ENCODE measurements at places on chromosomes 6 and 20.

DNA sequence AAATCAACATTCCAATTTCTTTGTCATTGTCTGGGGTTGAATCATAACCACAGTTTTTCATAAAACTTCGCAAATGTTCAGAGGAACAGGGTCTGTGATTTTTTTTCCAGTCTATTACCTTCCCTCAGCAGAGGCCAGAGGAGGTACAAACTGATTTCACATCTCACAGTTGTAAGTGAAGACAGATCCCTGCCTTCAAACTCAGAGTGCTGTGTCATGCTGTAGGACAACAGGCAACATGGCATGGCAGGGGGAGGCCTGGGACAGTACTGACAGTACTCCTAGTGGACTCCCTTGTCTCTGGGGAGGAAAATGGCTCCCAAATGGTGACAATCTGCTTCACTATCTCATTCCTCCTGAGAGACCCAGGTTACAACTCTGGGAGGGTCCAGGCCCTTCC is 308.6 kb downstream of the CDC5L start:
- DNase-seq: no peak

DNA sequence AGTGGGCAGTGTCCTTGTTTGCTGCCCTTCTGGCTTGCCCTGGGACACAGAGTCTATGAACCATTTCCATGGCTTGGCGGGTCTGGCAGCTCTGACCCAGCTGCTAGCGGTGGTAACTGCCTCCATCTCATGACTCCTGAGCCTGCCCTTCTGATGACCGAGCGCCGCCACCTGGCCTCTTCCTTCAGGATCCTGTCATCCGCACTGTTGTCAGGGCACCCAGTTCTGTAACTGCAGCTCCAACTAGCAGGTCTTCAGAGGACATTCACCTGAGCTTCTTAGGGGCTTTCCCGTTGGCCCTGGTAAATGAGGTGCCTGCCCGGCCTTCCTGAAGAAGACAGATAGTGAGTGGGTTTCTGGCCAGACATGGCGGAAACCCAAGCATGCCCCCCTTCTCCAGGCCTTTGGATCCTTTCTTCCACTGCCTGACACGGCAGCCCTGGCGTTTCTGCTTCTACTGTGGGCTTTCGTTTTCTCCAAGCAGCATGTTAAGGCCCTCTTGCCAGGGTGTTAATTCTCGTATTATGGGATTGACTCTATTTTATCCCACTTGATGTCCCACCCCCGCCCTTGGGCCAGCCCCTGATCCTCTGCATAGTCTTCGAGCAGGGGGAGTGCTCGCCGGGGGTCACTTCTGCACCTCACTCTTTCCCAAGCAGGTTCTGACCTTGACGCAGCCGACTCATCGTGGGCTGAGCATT is 24.7 kb downstream of the PACSIN1 start:
- no peak for DNase-seq

- DNase-seq: no peak
Measured at GRCh38 chr6:167933847-167934246, 63.6 kb upstream of the KIF25 start.

DNA sequence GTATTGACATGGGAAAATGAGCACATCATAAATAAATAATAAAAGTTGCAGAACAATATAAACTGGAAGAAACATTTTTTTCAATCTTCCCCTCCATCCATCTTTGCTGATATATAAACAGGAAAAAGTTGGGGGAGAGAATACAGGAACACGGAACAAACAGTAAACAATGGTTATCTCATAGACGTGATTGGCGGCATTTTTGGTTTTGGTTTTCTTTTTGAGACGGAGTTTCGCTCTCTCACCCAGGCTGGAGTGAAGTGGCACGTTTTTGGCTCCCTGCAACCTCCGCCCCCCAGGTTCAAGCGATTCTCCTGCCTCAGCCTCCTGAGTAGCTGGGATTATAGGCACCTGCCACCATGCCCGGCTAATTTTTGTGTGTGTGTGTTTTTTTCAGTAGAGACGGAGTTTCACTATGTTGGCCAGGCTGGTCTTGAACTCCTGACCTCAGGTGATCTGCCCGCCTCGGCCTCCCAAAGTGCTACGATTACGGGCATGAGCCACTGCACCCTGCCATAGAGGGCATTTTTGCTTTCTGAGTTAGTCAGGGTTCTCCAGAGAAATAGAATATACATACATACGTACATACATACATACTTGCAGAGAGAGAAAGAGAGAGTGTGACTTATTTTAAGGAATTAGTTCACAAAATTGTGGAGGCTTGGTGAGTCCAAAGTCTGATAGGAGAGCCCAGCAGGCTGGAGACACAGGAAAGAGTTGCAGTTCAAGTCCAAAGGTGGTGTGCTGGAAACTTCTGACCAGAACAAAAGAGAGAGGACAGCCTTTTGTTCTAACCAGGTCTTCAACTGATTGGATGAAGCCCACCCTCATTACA is 22.6 kb downstream of the GNL1 start:
- no peak for DNase-seq

DNA sequence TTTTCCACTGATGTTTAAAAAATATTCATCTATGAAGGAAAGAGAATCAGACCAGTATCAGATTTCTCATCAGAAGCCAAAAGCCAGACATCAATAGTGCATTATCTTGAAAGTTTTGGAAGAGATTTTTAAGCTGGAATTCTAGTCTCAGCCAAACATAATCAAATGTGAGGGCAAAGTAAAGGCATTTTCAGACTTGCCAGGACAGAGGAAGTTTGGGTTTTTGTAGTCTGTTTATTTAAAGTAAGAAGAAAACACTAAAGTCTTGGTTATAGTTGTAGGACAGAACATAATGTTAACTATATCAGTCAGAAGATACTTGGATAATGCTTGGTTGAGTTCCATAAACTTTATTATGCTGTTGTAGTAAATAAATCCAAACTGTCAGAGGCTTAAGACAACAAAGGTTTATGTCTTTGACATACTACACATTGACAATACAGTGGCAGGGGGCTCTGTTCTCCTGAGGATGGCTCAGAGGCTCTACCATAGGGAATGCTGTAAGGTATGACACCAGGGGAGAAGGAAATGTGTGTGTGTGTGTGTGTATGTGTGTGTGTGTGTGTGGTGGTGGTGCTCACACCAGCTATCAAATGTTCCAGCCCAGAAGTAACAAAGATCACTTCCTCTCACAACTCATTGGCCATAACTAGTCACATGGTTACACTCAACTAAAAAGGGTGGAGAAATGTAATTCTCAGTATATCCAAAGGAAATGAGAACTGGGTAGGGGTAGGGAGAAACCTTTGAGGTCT is 26.7 kb upstream of the YWHAB start:
- DNase-seq: no peak

DNA sequence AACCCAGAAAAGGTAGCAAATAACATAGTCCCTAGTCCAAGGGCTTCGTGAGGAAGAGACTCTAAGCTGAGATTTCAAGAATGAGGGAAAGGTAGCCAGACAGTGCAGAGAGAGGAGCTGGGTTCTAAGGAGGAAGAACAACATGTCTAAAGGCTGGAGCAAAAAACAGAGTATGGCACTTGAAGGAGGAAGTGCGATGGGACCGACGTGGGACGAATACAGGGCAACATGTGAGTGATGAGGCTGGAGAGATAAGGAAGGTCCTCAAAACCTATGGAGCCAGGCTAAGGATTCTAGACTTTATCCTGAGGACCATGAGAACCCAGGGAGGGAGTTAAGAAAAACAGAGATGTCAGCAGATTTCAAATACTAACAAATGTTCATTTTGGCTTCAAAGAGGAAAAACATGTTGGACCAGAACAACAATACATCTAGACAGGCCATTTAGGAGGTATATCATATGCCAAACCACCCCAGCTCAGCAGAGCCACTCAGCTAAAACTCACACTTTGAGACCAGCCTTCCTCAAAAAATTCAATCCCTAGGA is 17.5 kb downstream of the ATXN1 start:
- DNase-seq: no peak

DNA sequence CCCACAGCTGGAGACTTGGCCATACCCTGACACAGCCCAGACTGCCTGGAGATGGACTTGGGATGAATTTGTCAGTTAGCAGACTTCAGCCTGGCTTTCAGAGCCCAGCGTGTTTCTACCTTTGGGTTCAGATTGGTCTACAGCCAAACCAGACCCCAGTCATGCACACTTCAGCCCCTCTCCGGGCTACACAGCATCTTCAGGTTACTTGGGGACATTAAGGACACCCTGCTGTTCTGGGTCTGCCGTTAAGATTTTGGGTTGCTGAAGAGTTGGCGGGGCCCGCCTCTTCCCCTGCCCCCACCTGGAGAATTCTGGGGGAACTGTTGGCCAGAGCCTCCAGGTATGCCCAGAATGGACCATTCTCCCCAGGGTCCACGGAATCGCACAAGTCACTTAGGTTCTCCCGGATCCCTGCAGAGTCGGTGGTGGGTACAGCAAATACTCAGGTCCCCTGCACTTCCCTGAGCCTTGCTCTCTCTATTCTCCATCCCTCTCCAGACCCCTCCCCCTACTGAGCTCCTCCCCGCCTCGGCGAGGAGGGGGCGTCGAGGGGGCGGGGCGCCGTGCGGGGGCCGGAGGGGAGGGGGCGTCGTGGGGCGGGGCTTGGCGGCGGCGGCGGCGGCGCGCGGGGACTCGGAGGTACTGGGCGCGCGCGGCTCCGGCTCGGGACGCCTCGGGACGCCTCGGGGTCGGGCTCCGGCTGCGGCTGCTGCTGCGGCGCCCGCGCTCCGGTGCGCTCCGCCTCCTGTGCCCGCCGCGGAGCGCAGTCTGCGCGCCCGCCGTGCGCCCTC is at the start of gene PTK7:
TSS of gene PTK7 (plus strand) at position 645 of the 794 bp plus-strand sequence. CDS start 175 bp downstream, outside the sequence.
- peak; percentile 75 for DNase-seq

DNA sequence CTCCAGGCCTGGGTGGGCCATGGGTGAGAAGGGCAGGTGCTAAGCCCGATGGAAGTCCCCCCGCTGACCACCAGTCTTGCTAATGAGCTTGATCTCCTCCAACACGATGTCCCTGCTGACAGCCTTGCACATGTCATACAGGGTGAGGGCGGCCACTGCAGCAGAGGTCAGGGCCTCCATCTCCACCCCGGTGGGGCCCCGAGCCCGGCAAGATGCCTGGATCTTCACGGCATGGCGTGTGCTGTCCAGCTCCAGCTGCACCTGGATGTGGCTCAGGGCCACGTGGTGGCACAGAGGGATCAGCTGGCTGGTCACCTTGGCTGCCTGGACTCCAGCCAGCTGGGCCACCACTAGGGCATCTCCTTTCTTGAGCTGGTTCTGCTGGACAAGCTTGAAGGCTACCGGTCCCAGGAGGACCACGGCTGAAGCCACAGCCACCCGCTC is 27.9 kb downstream of the MOCS1 start:
- DNase-seq: no peak

DNA sequence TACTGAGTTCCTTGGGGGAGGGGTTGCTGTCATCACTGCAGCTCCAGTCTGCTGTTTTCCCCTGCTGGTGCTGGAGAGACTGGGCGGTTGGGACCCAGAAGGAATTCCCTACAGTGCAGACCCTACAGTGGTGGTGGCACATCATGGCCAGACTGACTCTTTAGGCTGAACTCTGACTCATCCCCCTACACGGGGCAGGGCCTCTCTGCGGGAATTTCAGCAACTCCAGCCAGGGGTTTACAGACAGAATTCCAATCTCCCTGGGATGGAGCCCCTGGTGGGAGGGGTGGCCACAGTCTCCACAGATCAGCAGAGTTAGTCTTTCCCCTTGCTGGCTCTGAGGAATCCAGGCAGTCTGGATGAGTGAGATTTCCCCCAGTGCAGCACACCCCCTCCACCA is 46.9 kb upstream of the MAPK13 start:
- DNase-seq: no peak

DNA sequence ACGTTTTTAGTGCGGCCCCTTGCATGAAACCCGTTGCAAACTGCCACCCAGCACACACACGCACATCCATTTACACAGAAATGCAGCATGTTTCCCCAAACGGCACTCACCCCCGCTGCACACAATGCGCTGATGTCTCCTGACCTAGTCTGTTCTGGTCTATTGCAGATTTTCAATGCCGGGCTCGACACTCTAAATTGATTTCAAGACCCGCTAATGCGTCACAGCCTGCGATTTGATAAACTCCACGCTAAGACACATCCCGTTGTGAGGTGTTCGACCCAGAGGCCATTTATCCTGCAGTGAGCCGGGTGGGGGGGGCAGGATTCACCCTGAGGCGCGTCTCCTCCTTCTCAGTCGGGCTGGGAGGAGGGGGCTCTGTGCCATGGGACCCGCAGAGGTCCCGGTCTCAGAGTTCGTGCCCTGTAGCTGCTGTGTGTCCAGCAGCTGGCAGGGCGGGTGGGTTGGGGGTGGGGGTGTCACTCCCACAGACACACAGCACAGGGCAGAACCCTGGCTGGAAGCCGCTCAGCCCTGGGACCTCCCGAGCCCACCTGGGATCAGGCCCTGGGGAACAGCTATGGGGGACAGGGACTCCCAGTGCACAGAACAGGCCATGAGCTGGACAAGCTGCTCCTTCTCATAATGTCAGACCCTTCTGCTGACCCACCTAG is 367.9 kb downstream of the PREX1 start:
- no peak for DNase-seq

GRCh38 chr20:20139403-20139802 is 87.1 kb downstream of the CFAP61 start:
- DNase-seq: no peak

DNA sequence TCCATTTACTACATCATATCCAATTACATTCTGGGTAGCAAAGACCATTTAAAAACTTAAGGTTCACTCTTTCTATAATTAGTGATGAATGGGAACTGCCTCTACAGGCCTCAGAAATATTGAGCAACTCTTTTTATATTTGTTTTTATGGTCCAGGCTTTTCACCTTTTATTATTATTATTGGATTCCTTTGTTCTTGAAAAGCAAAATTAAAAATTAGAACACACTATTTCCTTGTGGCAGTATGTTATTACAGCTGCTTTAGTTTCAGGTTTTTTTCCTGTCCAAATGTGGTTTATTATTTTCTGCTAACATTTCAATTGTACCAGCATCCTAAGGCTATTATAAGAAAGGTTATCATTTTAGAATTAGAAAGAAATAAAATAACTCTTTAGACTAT is 150.1 kb downstream of the FARS2 start:
- DNase-seq: no peak

GRCh38 chr6:14639983-14640599 is 522.5 kb downstream of the CD83 start:
- no peak for DNase-seq

DNA sequence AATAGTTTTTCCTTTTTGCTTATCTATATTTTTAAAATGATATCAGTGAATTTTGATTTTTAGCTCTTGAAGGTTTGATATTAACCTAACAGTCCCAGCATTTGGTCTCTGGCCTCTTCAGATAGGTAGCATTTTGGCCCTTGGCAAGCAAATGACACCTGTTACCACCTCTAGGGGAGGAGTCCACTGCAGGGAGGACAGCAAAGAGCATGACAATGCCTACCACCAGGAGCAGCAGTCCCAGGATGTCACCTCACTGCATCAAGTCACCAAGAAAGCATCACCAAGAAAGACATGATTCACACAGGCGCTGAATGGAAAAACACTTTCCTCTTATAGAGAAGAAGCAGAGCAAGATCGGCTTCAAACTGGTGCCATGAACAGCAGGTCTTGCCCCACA is 224.3 kb downstream of the UBE3D start:
- no peak for DNase-seq

Measured in NCI-H748 treated with DMSO at 0.1 percent for 48 hours (cell line).